ENCODE measurements at places on chromosomes 16 and 17. TPM values are rescaled to one million over a fixed set of nuclear protein-coding genes. Genes with fewer than 3 reads are reported as not detected.

GRCh38 chr16:48895142-48895541 is 285.2 kb upstream of the N4BP1 start:
- H3K27ac ChIP-seq, result no peak overlapping the region
- H3K4me1 ChIP-seq, result no peaks in the 10 kb centered on the region
- DNase-seq, result no peak
- H3K4me3 ChIP-seq, result no peak overlapping the region
- H3K27me3 ChIP-seq, result no peaks in the 10 kb centered on the region

DNA sequence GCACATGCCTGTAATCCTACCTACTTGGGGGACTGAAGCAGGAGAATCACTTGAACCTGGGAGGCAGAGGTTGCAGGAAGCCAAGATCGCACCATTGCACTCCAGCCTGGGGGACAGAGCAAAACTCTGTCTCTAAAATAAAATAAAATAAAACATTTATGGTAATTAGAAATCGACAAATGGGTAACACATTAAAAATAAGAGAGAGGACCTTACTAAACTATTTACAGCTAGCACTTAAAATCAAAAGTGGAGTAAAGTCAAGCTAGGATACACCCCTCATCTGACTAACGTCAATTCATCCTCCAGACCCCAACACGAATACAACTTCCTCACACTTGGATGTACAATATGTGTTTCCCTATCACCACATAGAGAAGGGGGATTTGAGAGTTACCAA is 27.8 kb upstream of the RHOT1 start:
- H3K27ac ChIP-seq, result no peak overlapping the region
- no peaks in the 10 kb centered on the region for H3K36me3 ChIP-seq
- no peaks in the 10 kb centered on the region for H3K27me3 ChIP-seq
- peaks cover 12% of the 10 kb centered on the region for H3K4me1 ChIP-seq
- DNase-seq, result no peak
- no peak overlapping the region for H3K4me3 ChIP-seq

The SOX9 gene
- not detected for total RNA-seq

DNA sequence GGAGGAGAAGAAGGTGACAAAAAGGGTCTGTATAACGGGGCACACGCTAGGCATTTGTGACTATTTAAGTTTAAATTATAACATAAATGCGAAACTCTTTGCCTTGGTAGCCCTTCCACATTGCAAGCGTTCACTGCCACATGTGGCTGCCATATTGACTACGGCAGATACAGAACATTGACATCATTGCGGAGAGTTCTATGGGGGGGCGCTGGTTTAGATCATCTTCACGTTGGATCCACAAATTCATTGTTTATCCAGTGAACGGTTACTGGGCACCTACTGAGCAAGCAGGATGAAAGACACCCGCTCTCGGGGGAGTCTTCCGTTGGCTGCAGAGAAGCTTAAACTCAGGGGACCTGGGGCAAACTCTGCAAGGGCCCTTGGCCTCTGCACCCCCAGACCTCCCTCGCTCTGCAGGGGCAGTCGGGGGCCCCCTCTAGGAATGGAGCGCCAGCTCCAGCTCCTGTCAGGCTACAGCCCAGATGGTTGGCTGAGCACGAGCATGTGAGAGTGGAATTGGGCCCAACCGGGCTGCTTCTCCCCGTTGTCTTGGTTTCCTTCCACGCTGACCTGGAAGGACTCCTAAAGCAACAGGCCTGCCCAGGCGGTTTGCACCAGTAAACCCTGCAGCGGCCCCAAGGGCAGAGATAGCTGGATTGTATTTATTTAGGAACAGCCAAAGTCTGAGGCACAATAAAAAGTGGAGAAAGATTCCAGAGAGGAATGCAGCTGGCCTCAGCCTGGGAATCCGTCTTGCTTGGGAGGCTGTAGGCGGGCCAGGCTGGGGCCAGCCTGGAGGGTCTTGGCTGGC is 172.2 kb downstream of the SEC14L1 start:
- H3K4me3 ChIP-seq, result no peak overlapping the region
- DNase-seq, result no peak
- no peaks in the 10 kb centered on the region for H3K27me3 ChIP-seq
- H3K4me1 ChIP-seq, result peaks cover 6% of the 10 kb centered on the region

GRCh38 chr17:60224064-60224463 is 74.3 kb downstream of the CA4 start:
- no peaks in the 10 kb centered on the region for H3K27me3 ChIP-seq
- H3K27ac ChIP-seq, result no peak overlapping the region
- no peak for DNase-seq

DNA sequence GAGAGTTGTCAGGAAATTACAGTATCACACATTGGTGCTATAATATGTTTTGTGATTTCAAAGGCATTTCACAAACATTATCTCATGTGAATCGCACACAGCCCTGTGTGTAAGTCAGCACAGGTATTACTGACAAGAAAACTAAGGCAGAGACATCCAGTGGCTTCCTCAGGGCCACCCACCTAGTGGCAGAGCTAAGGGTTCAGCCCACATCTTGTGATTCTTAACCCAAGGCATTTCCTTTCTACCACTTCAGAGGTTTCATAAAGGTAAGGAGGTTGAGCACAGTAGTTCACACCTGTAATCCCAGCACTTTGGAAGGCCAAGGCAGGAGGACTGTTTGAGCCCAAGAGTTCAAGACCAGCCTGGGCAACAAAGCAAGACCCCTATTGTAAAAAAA is 58.2 kb downstream of the STX8 start:
- no peak overlapping the region for H3K27ac ChIP-seq
- H3K36me3 ChIP-seq, result no peaks in the 10 kb centered on the region
- H3K4me1 ChIP-seq, result peaks cover 22% of the 10 kb centered on the region
- no peaks in the 10 kb centered on the region for H3K27me3 ChIP-seq

- no peaks in the 10 kb centered on the region for H3K27me3 ChIP-seq
- peaks cover 5% of the 10 kb centered on the region for H3K4me1 ChIP-seq
- H3K36me3 ChIP-seq, result peaks cover 19% of the 10 kb centered on the region
- H3K27ac ChIP-seq, result no peak overlapping the region
Measured at GRCh38 chr17:55402374-55402773, 19.3 kb downstream of the MMD start.

DNA sequence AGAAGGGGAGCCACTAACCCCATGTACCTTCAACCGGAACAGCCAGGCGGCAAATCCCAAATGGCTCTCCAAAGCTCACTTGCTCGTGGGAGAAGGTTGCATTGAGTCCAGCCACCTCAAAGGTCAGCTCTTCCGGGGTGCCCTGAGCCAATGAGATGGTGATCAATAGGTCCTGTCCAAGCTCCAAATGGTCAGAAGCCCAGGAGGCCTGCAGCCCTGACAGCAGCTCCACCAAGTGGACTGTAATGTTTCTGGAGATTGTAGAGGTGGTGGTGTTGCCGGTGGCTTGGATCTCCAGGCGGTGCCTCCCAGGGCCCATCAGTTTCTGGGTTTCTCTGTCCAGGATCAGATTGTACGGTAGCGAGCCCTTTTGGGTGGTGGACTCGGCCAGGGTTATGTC is 39.9 kb upstream of the BCO1 start:
- peaks cover 15% of the 10 kb centered on the region for H3K27me3 ChIP-seq
- no peak for DNase-seq
- H3K27ac ChIP-seq, result no peak overlapping the region
- H3K4me3 ChIP-seq, result no peak overlapping the region
- H3K36me3 ChIP-seq, result no peaks in the 10 kb centered on the region

GRCh38 chr17:17476865-17477467 is at the start of gene MED9:
Gene MED9 (plus strand): TSS chr17:17477000. CDS start chr17:17477042, 42 bp downstream.
- H3K36me3 ChIP-seq, result peaks cover 2% of the 10 kb centered on the region
- no peaks in the 10 kb centered on the region for H3K27me3 ChIP-seq
- H3K4me3 ChIP-seq, result peak within 1 kb of the TSS; percentile 94

The TPPP3 gene
- total RNA-seq, result 0.16 TPM

All from activated T-cell treated with anti-CD3 and anti-CD28 coated beads, Interleukin-2, amount 50 U/mL, for 72 hours (primary cell).